T-helper 17 cell (primary cell): ENCODE measurements at places on chromosomes 7 and 10. TPM values are rescaled to one million over a fixed set of nuclear protein-coding genes. Genes with fewer than 3 reads are reported as not detected.

- no peak for DNase-seq
These were observed 90.9 kb upstream of the WDR11 start for GRCh38 chr10:120760253-120760652.

GRCh38 chr10:127977357-127978009 is 70.6 kb downstream of the PTPRE start:
- DNase-seq, result no peak

DNA sequence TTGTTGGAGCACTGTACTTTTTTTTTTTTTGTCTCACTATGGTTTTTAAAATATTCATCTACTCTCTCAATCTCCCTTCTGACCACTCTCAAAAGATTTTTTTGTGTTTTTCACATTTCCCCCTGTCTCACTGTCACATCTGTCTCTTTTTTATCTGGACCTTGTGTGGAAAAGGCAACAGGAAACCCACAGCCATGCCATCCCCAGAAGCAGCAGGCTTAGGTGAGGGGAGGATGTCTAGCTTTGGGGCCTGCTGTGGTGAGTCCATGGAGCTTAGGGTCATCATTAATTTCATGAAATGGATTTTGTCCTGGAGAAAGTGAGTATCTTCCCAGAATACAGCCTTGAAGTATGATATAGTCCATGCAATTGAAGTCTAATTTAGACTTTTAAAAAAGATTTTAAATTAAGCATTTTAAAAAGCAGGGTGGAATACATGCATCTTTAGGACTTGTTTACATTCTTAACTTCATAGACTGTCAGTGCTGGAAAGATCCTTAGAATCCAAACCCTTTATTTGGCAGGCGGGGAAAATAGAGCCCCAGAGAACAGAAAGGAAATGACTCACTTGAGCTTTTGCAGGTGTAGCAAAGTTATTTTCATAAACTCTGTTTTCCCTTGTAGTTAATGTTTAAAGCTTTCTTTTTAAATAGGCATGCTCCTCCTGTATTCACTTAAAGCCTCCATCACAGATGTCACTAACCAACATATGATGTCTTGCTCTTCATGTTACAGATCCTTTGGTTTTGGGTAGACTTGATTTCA is 25.1 kb downstream of the MINDY4 start:
- no peak for DNase-seq

GRCh38 chr7:139603896-139604295 is 80.4 kb downstream of the CLEC2L start:
- no peak for DNase-seq

TMEM236 gene
- not detected for total RNA-seq
